ENCODE measurements at places on chromosomes 16 and 17. TPM values are rescaled to one million over a fixed set of nuclear protein-coding genes. Genes with fewer than 3 reads are reported as not detected.

GRCh38 chr16:47363761-47364160 is 97.1 kb downstream of the ITFG1 start:
- DNase-seq = no peak
- no peak overlapping the region for H3K4me3 ChIP-seq
- H3K27me3 ChIP-seq = no peaks in the 10 kb centered on the region
- peaks cover 39% of the 10 kb centered on the region for H3K36me3 ChIP-seq

DNA sequence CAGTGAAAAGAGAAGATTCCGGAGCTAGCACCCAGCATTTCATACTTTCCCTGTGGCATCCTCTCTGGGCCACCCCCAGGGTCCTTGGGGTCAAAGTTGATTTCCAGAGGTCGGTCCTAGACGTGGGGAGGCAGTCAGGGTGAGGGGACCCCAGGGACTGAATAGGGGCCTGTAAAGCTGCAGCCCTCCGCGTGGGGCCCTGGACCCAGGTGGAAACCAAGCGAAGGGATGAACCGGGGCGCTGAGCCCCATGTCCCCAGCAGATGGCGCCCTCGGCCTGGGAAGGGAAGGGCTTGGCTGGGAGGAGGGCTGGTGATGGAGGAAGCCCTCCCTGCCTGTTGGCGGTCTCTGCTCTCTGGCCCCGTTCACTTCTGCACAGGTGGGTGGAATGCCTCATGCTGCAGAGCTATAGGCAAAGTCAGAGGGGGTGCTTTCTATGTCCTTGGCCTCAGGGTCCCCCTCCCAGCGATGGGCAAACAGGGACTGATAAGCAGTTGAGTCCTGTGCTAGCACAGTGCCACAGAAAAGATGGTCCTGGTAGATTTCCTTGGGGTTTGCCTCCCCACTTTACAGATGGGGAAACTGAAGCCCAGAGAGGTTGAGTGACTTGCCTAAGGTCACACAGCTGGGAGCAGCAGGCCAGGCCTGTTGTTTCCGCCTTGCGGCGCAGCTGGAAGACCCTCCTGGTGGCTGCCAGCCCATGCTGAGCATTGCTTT is 163.4 kb upstream of the CIBAR2 start:
- no peak overlapping the region for H3K27ac ChIP-seq
- H3K36me3 ChIP-seq = no peaks in the 10 kb centered on the region
- DNase-seq = peak; percentile 58
- no peaks in the 10 kb centered on the region for H3K4me1 ChIP-seq
- no peak overlapping the region for H3K4me3 ChIP-seq

Gene KRT34
- polyA plus RNA-seq = not detected

- peak overlapping the region; percentile 34 for H3K27ac ChIP-seq
- no peak overlapping the region for H3K4me3 ChIP-seq
- peaks cover 16% of the 10 kb centered on the region for H3K4me1 ChIP-seq
- peaks cover 34% of the 10 kb centered on the region for H3K27me3 ChIP-seq
- no peaks in the 10 kb centered on the region for H3K36me3 ChIP-seq
Measured at GRCh38 chr17:76700270-76700616, 10.5 kb downstream of the MXRA7 start.

Gene TEX19
- not detected for polyA plus RNA-seq

Gene LRRC3C
- not detected for polyA plus RNA-seq

GRCh38 chr16:58579587-58579986 is 50.0 kb downstream of the CNOT1 start:
- H3K36me3 ChIP-seq = peaks cover under 1% of the 10 kb centered on the region
- no peak overlapping the region for H3K4me3 ChIP-seq
- DNase-seq = no peak
- no peaks in the 10 kb centered on the region for H3K4me1 ChIP-seq
- H3K27ac ChIP-seq = no peak overlapping the region
- no peaks in the 10 kb centered on the region for H3K27me3 ChIP-seq

Gene KRTAP2-2
- polyA plus RNA-seq = not detected

Gene NUFIP2
- 11.2 TPM for polyA plus RNA-seq

DNA sequence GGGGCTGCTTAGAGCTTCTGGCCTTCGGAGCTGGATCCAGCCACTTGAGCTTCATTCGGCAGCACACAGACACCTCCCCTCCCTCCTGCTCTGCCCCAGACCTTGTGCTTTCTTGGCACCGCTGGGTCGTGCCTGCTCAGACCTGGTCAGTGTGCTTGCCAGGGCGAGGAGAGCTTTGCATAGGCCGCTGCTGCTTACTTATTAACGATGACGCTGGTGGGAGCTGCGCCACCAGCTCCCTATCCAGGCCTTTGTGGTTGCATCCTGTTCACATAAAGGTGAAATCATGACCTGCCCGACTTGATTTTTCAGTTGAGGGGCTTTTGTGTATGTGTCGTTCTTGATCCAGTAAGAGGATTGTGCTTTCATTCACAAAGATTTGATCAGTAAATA is 101.1 kb downstream of the MSI2 start:
- H3K36me3 ChIP-seq = no peaks in the 10 kb centered on the region
- DNase-seq = no peak
- H3K4me1 ChIP-seq = peaks cover 47% of the 10 kb centered on the region
- H3K27ac ChIP-seq = no peak overlapping the region
- peak overlapping the region; percentile 76 for H3K4me3 ChIP-seq

- peaks cover 47% of the 10 kb centered on the region for H3K27me3 ChIP-seq
- no peak for DNase-seq
- no peaks in the 10 kb centered on the region for H3K4me1 ChIP-seq
- no peaks in the 10 kb centered on the region for H3K36me3 ChIP-seq
Measured at GRCh38 chr16:80459331-80459777, 81.4 kb upstream of the DYNLRB2 start.
